ENCODE measurements at places on chromosomes 7 and 10. TPM values are rescaled to one million over a fixed set of nuclear protein-coding genes. Genes with fewer than 3 reads are reported as not detected.
A peak's percentile ranks its signal among the peaks of the same experiment; 100 is the strongest.

DNA sequence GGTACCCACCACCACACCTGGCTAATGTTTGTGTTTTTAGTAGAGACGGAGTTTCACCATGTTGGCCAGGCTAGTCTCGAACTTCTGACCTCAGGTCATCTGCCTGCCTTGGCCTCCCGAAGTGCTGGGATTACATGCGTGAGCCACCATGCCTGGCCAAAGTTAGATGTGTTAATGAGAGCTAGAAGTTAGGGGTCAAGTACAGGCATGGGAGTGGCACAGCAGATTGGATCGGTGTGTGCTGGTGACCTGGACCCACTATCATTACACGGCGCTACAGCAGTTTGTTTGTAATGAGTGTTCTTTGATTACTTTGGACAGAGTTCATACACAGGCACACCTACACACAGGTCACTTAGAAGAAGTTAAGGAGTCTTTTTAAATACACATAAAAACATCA, 36.7 kb downstream of the DNAJB6 start:
- no peak for DNase-seq

GRCh38 chr7:24733414-24734060, 23.7 kb downstream of the GSDME start:
- no peak for DNase-seq

The PIP gene
- total RNA-seq: not detected

GRCh38 chr7:139827042-139827441, 2.0 kb upstream of the TBXAS1 start:
- DNase-seq: peak; percentile 46

DNA sequence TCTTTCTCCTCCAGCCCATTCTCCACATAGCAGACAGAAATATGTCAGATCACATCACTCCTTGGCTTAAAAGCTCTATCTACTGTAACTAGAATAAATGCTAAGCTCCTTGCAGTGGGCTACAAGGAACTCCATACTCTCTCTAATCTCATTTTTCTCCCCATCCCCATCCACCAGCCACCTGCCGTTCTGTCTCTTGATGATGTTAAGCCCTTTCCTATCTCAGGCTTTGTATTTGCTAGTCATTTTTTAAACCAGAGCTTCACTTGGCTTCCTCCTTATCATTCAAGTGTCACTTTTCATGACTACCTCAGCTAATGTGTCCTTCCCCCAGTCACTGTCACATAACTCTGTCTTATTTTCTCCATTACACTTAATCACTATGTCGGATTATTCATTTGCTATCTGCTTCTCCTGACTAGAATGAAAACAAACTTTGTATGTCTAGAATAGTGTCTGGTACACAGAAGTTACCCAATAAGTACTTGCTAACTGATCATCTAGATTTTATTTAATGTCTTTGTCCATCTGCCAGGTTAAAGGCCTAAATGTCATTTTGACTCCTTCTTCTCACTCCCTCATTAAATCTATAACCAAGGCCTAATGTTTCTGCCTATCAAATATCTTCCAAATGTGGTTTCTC, 87.2 kb upstream of the RPA3 start:
- DNase-seq: no peak

DNA sequence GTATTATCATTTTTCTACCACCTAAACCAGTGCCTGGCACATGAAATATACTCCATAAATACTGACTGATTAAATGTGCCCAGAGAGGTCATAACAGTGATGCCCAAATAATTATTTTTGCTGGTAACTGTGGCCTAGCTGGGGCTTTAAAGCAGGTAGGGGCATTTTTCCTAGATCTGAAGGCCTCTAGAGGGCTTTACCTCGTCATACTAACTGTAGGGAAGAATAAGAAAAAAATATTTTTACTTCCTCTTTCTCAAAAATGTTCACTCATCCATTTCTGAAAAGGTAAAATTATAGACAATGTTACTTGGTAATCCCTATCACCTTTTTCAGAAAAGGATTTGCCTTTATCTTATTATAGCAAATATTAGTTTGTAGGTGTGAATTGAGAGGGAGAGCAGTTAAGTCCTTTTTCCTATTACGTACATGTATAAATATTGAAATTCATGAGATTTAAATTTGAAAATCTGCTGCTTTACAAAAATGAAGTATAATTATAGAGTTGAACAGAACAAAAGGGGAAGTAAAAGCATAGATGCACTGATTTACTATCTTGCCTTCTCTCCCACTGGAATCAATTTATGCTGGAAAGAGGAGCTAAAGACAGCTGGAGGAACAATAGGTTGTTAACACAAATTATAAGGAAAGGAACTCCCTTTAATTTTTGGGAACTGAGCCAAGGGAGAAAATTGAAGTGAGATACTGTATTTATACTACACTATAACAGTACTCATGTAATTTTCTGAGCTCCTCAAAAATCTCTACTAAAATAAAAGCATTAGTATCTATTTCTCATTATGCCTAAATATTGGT, 71.5 kb upstream of the NOBOX start:
- DNase-seq: no peak

DNA sequence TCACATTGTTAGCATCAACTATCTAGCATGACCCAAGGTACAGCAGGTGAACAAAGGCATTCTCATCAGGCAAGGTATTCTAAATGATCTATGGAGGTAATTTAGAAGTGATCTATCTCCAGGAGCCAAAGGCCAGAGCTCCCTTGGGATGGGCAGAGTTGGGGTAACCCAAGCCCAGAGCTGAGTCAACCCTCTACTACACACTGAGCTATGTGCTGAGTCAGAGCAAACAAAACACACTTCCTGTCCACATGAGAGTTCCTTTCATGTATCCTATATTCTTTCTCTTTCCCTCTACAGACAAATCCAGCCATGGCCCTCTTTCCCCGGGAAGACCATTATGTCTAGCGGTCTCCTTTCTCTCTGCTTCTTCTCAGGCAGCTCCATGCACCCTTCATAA, 68.2 kb upstream of the AGK start:
- no peak for DNase-seq

- DNase-seq: no peak
These were observed 409.0 kb upstream of the MGMT start for GRCh38 chr10:129057856-129058663.
